DND-41 (cell line): ENCODE measurements at places on chromosomes 2 and 18.

DNA sequence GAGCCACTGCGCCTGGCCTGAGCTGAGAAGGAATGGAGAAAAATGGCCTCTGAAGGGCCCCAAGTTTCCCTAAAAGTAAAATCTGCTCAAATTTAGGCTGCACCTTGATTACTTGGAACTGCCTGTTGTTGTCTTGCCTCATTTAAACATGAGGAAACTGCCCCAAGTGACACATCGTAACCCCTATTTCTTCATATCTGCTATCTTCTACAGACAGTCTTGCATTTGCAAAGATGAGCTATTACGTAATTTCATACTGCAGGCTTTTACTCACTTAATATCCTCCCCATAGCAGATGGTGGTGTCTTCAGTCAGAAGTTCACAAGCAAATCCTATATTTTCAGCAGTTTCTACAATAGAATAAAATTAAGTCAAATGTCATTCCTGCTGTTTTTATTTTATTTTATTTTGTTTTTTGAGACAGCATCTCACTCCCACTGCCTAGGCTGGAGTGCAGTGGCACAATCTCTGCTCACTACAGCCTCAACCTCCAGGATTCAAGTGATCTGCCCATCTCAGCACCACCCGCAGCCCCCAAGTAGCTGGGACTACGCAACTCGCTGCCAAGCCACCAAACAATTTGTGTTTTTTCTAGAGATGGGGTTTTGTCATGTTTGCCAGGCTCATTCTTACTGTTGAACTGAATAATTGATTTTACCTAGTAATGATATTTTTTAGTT, 45.3 kb upstream of the NARS1 start:
- DNase-seq, result no peak

- DNase-seq, result no peak
Observed at GRCh38 chr2:171482308-171482707, 40.0 kb upstream of the CYBRD1 start.

- peak; percentile 33 for DNase-seq
Observed at GRCh38 chr2:189751080-189751658, 11.4 kb downstream of the OSGEPL1 start.

- no peak for DNase-seq
Observed at GRCh38 chr2:219578811-219579613, 6.9 kb downstream of the INHA start.

GRCh38 chr18:45839414-45840395, 14.2 kb downstream of the SIGLEC15 start:
- no peak for DNase-seq
